ENCODE measurements at places on chromosomes 6 and 20.

- DNase-seq, result no peak
Measured at GRCh38 chr6:17457956-17458355, 64.6 kb downstream of the CAP2 start.

DNA sequence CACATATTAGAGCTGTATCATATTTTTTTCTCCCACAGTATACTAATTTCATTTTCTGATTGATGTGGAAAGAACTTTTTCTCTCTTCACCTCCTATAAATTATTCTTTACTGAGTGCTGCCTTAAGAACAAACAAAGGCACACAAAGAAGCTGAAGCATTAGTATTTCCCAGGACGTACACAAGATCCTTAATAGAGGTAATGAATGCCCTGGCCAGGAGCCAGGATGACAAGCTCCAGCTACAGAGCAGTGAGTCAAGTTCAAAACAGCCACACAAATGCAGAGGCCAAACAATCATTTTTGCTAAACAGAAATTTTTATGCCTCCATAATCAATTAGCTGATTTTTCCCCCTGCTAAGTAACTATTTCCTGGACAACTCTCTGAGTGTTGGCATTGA is 639.6 kb downstream of the EPHA7 start:
- DNase-seq, result peak; percentile 87

- no peak for DNase-seq
Measured at GRCh38 chr20:56949318-56949717, 317.1 kb downstream of the BMP7 start.

DNA sequence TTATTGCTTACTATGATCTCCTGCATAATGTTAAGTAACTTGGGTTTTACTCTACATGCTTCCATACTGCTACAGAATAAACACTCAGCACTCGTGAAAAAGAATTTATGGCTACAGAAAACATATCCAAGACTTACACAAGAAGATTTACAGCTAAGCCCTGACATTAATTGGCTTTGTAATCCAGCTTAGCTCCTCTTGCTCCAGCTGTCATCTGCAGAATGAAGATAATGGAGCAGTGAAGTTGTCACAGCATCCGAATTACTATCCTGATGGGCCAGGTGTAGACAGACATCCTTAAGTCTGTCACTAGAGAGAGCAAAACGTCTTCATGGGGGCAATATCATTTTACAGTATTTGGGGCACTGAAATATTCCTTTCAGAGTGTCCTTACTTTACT is 155.3 kb downstream of the PRKN start:
- DNase-seq, result no peak

- no peak for DNase-seq
Measured at GRCh38 chr6:21967056-21967974, 329.5 kb downstream of the PRL start.

- DNase-seq, result no peak
Measured at GRCh38 chr20:21396599-21397340, 556 bp downstream of the NKX2-4 start.

DNA sequence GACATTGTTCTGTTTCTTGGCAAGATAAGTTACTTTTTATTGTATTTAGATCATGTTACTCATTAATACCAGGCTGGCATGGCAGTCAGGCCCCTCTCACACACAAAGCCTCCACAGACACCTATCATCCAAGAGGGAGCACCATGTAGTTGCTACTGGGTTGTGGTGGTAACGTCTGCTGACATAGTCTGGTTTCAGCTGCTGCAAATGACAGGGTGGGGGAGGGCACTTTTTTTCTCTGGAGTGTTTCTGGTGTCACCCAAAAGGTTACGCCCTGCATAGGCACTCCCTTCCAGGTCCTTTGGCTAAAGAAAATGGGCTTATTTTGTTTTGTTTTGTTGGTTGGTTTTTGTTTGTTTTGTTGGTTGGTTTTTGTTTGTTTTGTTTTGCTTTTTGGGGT is 236.4 kb upstream of the RIMS1 start:
- no peak for DNase-seq

- no peak for DNase-seq
Measured at GRCh38 chr20:47740862-47741184, 44.5 kb downstream of the SULF2 start.

- peak; percentile 49 for DNase-seq
Measured at GRCh38 chr6:21824431-21825177, 231.1 kb downstream of the SOX4 start.

GRCh38 chr6:167738386-167738785 is 88.3 kb upstream of the AFDN start:
- no peak for DNase-seq

GRCh38 chr6:167789358-167789757 is 37.4 kb upstream of the AFDN start:
- DNase-seq, result no peak

DNA sequence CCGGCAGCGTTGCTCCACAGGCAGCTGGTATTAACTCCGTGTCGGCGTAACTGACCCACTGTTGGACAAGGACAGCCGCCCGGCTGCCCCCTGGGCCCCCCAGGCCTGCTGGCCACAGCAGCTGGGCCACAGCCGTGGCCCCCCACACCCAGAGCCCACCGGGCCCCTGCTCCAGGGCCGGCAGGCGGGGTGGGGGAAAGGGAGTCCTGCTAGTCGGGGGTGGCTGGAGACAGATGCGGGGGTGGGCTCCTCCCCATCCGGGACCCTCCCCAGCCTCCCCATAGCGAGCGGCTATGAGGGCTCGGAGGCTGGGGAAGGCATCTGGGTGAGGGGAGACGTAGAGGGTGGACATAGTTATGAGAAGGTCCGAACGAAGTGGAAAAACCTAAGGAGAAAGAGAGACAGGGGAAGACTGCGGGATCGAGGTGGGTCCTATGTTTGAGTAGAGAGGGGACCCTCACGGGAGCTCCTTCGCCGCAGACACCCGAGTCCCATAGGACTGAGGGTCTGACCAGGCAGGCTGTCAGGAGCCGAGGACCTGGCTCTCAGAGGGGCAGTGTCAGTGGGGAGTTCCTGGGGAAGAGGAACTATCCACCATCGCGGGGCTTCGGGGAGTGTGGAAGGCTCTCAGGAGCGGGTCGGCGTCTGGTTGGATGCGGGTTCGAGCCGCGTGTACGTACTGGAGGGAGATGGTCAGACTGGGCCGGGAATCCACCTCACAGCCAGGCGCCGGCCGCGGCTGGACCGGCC is 511 bp downstream of the VARS1 start:
- DNase-seq, result no peak

DNA sequence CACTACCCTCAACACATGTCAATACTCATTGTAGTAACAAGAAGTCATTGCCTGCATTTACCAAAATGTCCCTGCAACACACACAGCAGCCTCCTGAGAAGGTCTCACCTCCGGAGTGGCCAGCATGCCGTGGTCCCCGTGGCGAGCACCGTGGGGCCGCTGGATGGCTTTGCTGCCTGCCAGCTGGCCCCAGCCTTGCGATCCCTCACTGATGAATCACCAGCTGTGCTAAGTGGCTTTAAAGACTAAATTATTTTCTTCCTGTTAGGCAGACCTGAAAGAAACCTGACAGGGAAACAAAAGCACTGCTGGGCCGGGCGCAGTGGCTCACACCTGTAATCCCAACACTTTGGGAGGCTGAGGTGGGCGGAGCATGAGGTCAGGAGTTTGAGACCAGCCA is 306.7 kb downstream of the CDH4 start:
- DNase-seq, result peak; percentile 3

GRCh38 chr6:155154158-155154830 is 109.5 kb upstream of the CLDN20 start:
- DNase-seq, result peak; percentile 79

GRCh38 chr20:3051385-3052019 is 5.7 kb downstream of the MRPS26 start:
- no peak for DNase-seq

- no peak for DNase-seq
Measured at GRCh38 chr20:31841928-31842327, 3.5 kb downstream of the FOXS1 start.

GRCh38 chr6:3349388-3350251 is 90.9 kb downstream of the PSMG4 start:
- no peak for DNase-seq

- DNase-seq, result peak; percentile 48
Measured at GRCh38 chr6:137283940-137284810, 65.0 kb upstream of the IFNGR1 start.

GRCh38 chr6:11416936-11417576 is 120.5 kb upstream of the TMEM170B start:
- no peak for DNase-seq

DNA sequence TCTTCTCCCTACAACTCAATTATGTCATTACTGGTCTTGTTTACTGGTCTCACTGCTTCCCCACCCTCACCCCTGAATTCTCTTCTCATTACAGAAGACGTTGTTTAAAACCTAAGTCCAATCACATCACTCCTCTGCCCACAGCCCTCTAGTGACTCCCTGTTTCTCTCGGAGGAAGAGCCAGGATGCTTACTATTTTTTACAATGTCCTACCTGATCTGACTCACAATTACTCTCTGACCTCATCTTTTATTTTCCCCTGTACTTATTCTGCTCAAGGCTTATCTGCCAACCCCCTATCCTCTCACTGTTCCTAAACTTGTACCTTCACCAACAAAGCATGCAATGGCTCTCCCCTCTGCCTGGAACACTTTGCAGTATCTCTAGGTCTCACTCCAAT is 400.4 kb upstream of the PTCHD4 start:
- peak; percentile 42 for DNase-seq

DNA sequence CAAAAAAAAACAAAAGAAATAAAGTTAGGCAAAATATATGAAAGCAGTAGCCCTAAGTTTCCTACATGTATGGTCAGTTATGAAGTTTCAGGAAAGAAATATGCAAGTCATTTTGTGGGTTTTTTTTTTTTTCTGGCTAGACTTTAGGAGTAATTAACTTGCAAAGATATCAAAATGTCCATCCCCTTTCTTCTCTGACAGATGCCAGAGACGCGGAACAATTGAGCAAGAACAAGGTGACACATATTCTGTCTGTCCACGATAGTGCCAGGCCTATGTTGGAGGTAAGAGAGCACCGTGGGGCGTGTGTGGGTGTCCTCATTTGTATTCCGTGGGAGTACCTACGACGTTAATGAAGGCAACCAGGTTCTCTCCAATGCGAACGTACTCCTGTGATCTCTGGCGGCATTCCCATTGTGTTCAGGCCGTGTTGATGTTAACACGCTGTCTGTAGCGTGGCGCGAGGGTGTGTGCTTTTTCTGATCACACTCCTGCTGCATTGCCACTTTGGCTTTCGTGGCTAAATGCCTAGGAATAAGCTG is 19.5 kb downstream of the DUSP22 start:
- no peak for DNase-seq

DNA sequence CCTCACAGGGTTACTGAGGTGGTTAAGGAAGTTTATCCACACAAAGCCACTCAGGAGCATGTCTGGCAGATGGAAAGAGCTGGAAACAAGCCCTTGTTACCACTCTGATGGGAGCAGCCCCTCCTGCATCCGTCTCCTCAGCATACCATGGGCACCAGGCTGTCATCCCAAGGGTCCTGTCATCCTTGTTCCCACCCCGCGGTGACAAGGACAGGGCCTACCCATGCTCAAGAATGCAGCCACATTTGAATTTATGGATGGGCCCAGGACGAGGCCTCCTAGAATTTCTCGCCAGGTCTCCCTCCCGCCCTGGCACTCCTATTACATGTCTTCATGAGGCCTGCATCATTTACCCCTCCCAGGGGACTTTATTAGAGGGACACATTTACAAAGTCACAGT is 60.0 kb downstream of the NPEPL1 start:
- no peak for DNase-seq

- no peak for DNase-seq
Measured at GRCh38 chr6:5753209-5753608, 253.5 kb downstream of the NRN1 start.

GRCh38 chr6:25404693-25405169 is 125.6 kb downstream of the CARMIL1 start:
- DNase-seq, result peak; percentile 46

- no peak for DNase-seq
Measured at GRCh38 chr20:33062105-33062824, 8.6 kb downstream of the BPIFB3 start.

- DNase-seq, result no peak
Measured at GRCh38 chr6:40000964-40001515, 66.8 kb upstream of the MOCS1 start.

- DNase-seq, result no peak
Measured at GRCh38 chr20:3559637-3560036, 88.8 kb downstream of the ATRN start.

GRCh38 chr6:135506270-135506997 is 8.9 kb upstream of the AHI1 start:
- peak; percentile 59 for DNase-seq

GRCh38 chr6:37174515-37175331 is 4.8 kb downstream of the PIM1 start:
- DNase-seq, result no peak

GRCh38 chr20:31956556-31957526 is 5.0 kb upstream of the PDRG1 start:
- DNase-seq, result no peak

DNA sequence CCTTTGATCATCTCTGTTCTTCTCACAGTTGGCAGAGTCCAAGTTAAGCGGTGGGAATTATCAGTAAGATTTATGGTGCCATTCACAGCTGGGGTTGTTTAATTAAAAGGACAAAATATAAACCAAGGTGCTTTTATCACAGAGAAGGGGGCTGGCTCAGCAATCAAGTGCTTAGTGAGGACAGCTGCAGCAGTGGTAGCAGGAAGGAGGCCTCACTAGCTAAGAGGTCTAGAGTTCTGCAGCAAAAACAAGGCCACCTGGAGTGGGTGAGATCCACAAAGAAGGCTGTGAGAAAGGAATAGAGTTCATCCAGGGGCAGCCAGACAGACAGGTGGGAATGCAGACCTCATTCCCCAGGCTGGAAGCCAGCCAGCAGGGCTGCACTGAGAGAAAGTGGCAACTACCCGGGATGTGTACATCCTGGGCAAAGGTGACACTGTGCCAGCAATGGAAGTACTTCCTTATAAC is 37.1 kb downstream of the PIGU start:
- no peak for DNase-seq

GRCh38 chr6:2081155-2082138 is 164.0 kb downstream of the GMDS start:
- DNase-seq, result no peak

DNA sequence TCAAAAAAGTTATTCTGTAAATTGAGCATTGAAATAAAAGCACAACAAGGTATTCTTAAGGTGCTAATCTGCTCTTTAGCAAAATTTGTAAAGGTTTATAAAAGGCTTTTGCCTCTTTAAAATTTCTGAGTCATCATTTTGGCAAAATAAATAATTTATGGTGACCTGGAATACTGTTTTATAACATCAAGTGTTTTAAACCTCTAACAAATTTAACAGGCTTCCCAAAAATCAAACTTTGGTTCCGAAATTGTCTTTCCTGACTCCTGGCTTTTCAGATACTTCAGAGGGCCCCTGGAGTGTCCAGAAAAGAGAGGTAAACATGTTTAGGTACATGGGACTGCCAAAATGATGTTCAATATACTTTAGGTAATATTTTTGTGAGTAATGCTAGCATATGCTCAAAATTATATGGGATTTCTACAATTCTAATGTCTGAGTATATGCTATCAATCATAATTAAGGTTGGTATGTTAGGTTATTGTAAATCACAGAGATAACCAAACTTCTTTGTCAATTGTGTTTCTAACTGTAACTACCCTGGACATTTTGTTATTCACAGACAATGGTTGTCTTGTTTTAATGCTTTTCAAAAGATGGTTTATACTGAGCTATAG is 160.3 kb upstream of the OLIG3 start:
- DNase-seq, result no peak

GRCh38 chr6:87501809-87502572 is 29.2 kb downstream of the SLC35A1 start:
- DNase-seq, result peak; percentile 75
